ENCODE measurements at places on chromosomes 5 and 9. TPM values are rescaled to one million over a fixed set of nuclear protein-coding genes. Genes with fewer than 3 reads are reported as not detected.

PRRT1B gene
- total RNA-seq, result not detected

FAM120AOS gene
- 37.6 TPM for total RNA-seq

NAIF1 gene
- 11.1 TPM for total RNA-seq

IL5 gene
- not detected for total RNA-seq

RAPGEF6 gene
- total RNA-seq, result 15.3 TPM

ANXA2R gene
- 5.0 TPM for total RNA-seq

PCDHB5 gene
- total RNA-seq, result 0.54 TPM

MARCOL gene
- total RNA-seq, result not detected

AGTPBP1 gene
- total RNA-seq, result 33.8 TPM

C5orf58 gene
- not detected for total RNA-seq

PCDHGA9 gene
- total RNA-seq, result 5.7 TPM

TAS2R1 gene
- total RNA-seq, result 0.76 TPM

IRX2 gene
- total RNA-seq, result 48.2 TPM

CCDC180 gene
- total RNA-seq, result 11.4 TPM

FAM151B gene
- total RNA-seq, result 5.1 TPM

SCGB3A1 gene
- not detected for total RNA-seq

GABRA1 gene
- not detected for total RNA-seq

LAMC3 gene
- total RNA-seq, result 0.39 TPM

PROB1 gene
- 1.2 TPM for total RNA-seq

TAF11L3 gene
- total RNA-seq, result not detected

POLK gene
- total RNA-seq, result 23.7 TPM

ADGRV1 gene
- 0.39 TPM for total RNA-seq

EQTN gene
- 0.22 TPM for total RNA-seq

ZCCHC10 gene
- 23.2 TPM for total RNA-seq

WNT8A gene
- total RNA-seq, result not detected

PDGFRB gene
- 10.2 TPM for total RNA-seq

MED10 gene
- total RNA-seq, result 9.0 TPM

KCTD16 gene
- 0.65 TPM for total RNA-seq

BRD9 gene
- total RNA-seq, result 25.3 TPM

PCDHB4 gene
- 0.22 TPM for total RNA-seq

LMX1B gene
- not detected for total RNA-seq

CSF2 gene
- total RNA-seq, result not detected

CHSY3 gene
- total RNA-seq, result 9.5 TPM

LRRTM2 gene
- not detected for total RNA-seq

IFNA21 gene
- total RNA-seq, result not detected

LCN1 gene
- not detected for total RNA-seq

TNPO1 gene
- total RNA-seq, result 240 TPM

TTC39B gene
- total RNA-seq, result 1.6 TPM

LCN9 gene
- total RNA-seq, result not detected

PCDHA1 gene
- not detected for total RNA-seq

PHYHD1 gene
- 33.4 TPM for total RNA-seq

CSF1R gene
- total RNA-seq, result 46.7 TPM

LPAR1 gene
- total RNA-seq, result 17.9 TPM

NR5A1 gene
- not detected for total RNA-seq

TRIM36 gene
- 0.98 TPM for total RNA-seq

PCDHA11 gene
- total RNA-seq, result 0.11 TPM

ADRA1B gene
- total RNA-seq, result 13.7 TPM

ZFP2 gene
- total RNA-seq, result 0.76 TPM

PCDHA7 gene
- 0.54 TPM for total RNA-seq

PCDHGB2 gene
- 2.4 TPM for total RNA-seq

IFNA2 gene
- total RNA-seq, result not detected

GPX3 gene
- 5.9 TPM for total RNA-seq

MYMK gene
- not detected for total RNA-seq

ACSL6 gene
- 0.39 TPM for total RNA-seq

ARHGEF28 gene
- 0.33 TPM for total RNA-seq

Data from placental epithelial cell (primary cell).